AG04450 (cell line): ENCODE measurements at places on chromosomes 4 and X. TPM values are rescaled to one million over a fixed set of nuclear protein-coding genes. Genes with fewer than 3 reads are reported as not detected.

SORCS2 gene
- polyA plus RNA-seq: 0.29 and 0.65 TPM in 2 replicates

FRAS1 gene
- polyA plus RNA-seq: under 0.01 and 0.21 TPM in 2 replicates

GRCh38 chr4:107035819-107036583, at the start of gene DKK2:
DKK2 (minus strand) TSS chr4:107036313; CDS start chr4:107035591, 722 bp downstream.
- no peak for DNase-seq

DNA sequence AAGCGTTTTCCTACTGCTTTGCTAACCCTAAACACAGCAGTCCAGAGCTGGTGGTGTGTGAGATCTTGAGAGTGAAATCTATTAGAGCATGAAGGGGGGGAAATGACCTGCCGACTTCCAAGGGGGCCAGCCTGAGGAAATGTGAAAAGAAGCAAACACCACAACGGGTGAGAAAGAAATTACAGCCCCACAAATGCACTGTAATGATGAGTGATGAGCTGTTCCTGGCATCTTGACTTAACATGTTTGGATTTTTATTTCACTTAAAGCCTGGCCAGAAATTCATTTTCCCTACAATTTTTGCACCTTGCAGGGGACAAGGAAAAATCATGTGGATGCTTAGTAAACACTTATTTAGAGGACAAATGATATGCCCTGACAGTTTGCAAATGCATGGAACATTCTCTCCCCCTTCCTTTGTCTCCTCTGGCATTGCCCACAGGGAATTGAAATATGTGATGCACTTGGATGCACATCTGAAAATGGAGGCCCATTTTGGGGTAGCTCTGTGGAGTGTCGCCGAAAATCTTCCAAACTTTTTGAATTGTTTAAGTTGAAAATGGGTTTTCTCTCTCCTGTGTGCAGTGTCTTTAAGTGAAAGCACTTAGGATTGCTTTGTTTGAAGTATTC, 84.3 kb upstream of the TMEM150C start:
- no peak for DNase-seq
